ENCODE measurements at places on chromosomes 12 and 14.

GRCh38 chr12:5455045-5455444 lies 23.1 kb downstream of the NTF3 start:
- DNase-seq = no peak

GRCh38 chr12:22064968-22065367 lies 18.9 kb downstream of the CMAS start:
- DNase-seq = no peak

DNA sequence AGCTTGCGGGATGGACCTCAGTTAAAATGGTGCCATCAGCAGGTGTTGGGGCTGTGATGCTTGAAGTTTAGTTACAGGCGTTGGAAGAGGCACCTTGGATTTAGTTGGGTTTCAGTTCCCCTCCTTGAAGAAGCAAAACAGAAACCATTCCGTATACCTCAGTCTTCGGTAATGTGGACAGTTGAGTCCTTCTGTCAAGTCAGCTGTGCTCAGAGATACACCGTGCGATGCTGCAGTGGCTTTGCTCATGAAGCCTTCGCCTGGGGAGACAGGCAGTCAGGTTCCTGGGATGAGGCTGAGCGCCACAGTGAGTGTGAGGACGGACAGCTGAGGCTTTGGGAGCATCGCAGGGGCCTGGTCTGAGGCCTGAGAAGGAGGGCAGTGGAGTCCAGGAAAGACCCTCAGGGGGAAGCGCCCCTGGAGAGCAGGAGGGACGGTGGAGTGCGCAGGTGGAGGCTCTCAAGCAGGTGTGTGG lies 7.4 kb downstream of the RAN start:
- no peak for DNase-seq

- DNase-seq = no peak
These were observed 15.1 kb downstream of the SUDS3 start for GRCh38 chr12:118391424-118391823.

GRCh38 chr12:40597133-40597532 lies 95.1 kb upstream of the CNTN1 start:
- no peak for DNase-seq
